ENCODE measurements at places on chromosomes 11 and 22. TPM values are rescaled to one million over a fixed set of nuclear protein-coding genes. Genes with fewer than 3 reads are reported as not detected.

GRCh38 chr11:90355200-90355599, 132.4 kb upstream of the CHORDC1 start:
- no peaks in the 10 kb centered on the region for H3K4me1 ChIP-seq
- H3K27ac ChIP-seq: no peak overlapping the region
- H3K4me3 ChIP-seq: no peak overlapping the region
- H3K27me3 ChIP-seq: no peaks in the 10 kb centered on the region
- H3K36me3 ChIP-seq: no peaks in the 10 kb centered on the region

- no peaks in the 10 kb centered on the region for H3K27me3 ChIP-seq
- H3K36me3 ChIP-seq: no peaks in the 10 kb centered on the region
- DNase-seq: no peak
- no peak overlapping the region for H3K27ac ChIP-seq
- no peaks in the 10 kb centered on the region for H3K4me1 ChIP-seq
- no peak overlapping the region for H3K4me3 ChIP-seq
These were observed 723.0 kb downstream of the KCNA4 start for GRCh38 chr11:29293825-29294224.

Gene TRPM5
- not detected for total RNA-seq

Gene COA4
- 116 TPM for total RNA-seq

Gene SOX6
- 0.15 TPM for total RNA-seq

All from H9 (cell line).